ENCODE measurements at places on chromosomes 1 and 21. TPM values are rescaled to one million over a fixed set of nuclear protein-coding genes. Genes with fewer than 3 reads are reported as not detected.

NDUFS2 gene
- total RNA-seq: 105 TPM

TBX19 gene
- total RNA-seq: 0.86 TPM

ADGRB2 gene
- total RNA-seq: 14.2 TPM

RAB7B gene
- total RNA-seq: 4.2 TPM

CFHR4 gene
- total RNA-seq: not detected

IL10 gene
- under 0.01 TPM for total RNA-seq

TXLNA gene
- total RNA-seq: 105 TPM

CLCNKA gene
- total RNA-seq: not detected

RPE65 gene
- total RNA-seq: not detected

S100A14 gene
- total RNA-seq: not detected

QSOX1 gene
- 128 TPM for total RNA-seq

GBP7 gene
- total RNA-seq: not detected

GRCh38 chr1:20409012-20409411 lies 77.0 kb downstream of the CAMK2N1 start:
- no peak for DNase-seq

- DNase-seq: no peak
Measured at GRCh38 chr1:9877962-9878361, 32.1 kb downstream of the CTNNBIP1 start.

GRCh38 chr1:175232335-175232734 lies 39.8 kb upstream of the KIAA0040 start:
- DNase-seq: no peak

- no peak for DNase-seq
Measured at GRCh38 chr1:6152882-6153281, 27.2 kb downstream of the CHD5 start.

DNA sequence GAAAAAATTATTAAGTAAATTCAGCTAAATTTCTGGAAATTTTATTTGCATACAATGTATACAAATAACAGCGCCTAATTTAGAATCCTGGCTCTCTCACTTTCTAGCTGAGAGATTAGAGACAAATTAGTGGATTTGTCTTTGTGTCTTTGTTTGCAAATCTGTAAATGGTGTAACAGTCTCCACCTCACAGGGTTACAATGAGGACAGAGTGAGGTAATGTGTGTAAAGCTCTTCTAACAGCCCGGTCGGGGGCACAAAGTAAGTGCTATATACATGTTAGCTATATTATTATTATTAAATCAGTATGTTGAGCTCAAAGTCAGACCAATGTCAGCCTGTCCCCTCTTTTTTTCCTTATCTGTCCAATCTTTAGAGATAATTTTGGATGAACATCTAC lies 5.0 kb upstream of the ADAMTSL4 start:
- DNase-seq: no peak

- no peak for DNase-seq
Measured at GRCh38 chr21:43269440-43269839, 100.6 kb downstream of the CRYAA start.

DNA sequence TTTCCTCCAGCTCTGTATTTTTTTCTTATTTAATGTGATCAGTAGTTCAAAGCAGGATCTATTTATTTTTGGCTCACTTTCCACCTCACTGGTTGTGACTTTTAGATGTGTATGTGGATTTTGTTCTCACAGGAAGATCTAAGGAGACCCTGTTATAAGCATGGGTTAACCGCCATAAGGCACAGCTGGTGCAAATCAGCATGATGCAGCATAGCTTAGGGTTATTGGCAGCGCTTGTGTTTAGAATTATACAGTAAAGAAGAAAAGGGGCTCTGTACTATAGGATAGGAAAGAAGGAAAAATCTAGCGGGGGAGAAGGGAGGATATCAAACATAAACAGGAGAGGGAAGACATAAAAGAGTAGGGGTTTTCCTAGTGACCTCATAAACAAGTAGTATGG lies 26.9 kb upstream of the RGL1 start:
- no peak for DNase-seq

GRCh38 chr21:45141507-45141906 lies 67.1 kb downstream of the ADARB1 start:
- DNase-seq: no peak

DNA sequence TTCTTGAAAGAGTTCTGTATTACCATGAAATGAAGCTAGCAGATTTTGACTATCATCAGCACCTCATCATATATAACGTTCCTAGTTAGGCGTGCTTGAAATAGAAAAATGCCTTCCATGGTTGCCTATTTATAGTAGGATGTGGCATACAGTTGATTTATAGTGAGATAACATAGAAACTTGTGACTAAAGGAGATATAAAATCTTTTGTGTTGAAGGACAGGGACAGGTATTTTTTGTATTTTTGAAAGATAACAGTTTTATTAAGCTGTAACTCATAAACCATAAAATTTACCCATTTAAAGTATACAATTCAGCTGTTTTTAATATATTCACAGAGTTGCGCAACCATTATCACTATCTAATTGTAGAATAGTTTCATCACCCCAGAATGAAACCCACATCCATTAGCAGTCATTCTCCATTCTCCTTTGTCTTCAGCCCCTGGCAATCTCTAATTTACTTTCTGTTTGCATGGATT lies 19.3 kb downstream of the SPEN start:
- DNase-seq: peak; percentile 65

- DNase-seq: no peak
Measured at GRCh38 chr1:85943945-85944344, 212.6 kb downstream of the COL24A1 start.

- DNase-seq: no peak
Measured at GRCh38 chr1:158286487-158286886, 3.2 kb upstream of the CD1C start.

DNA sequence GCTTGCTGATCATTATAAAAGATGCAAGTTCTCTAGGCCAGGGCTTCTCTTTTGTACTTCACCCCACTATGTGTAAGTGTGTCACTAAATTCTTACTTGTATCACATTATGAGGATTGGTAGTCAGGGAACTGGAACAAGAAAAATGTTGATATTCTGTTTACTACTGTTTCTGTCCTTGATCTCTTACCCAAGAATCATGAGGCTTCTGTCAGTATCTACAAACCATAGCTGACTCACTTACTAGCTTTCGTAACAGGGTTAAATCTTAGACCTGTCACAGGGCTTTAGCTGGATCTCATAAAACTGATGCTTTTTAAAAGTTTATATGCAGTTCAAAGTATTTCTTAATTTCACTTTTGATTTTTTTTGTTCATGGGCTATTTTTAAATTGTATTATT lies 681.2 kb downstream of the PLPP3 start:
- DNase-seq: peak; percentile 96

DNA sequence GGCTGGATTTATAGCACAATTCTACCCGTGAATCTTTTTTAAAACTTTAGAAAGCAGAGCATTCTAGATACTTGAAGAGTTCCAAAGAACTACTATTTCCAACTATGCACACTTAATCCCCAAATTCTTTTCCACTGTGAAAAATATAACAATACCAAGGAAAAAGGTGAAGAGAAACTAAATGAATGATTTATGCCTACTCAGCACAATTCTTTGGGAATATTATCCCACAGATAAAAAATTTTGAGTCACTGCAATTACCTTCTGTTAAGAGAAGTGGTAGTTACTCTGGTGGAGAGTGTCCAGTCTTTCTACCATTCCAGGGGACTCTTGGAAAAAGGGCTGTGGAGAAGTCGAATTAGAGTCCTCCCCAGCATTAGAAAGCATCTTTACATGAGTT lies 39.2 kb downstream of the ERO1B start:
- DNase-seq: no peak

GRCh38 chr1:72184099-72184701 lies 98.1 kb downstream of the NEGR1 start:
- DNase-seq: no peak

DNA sequence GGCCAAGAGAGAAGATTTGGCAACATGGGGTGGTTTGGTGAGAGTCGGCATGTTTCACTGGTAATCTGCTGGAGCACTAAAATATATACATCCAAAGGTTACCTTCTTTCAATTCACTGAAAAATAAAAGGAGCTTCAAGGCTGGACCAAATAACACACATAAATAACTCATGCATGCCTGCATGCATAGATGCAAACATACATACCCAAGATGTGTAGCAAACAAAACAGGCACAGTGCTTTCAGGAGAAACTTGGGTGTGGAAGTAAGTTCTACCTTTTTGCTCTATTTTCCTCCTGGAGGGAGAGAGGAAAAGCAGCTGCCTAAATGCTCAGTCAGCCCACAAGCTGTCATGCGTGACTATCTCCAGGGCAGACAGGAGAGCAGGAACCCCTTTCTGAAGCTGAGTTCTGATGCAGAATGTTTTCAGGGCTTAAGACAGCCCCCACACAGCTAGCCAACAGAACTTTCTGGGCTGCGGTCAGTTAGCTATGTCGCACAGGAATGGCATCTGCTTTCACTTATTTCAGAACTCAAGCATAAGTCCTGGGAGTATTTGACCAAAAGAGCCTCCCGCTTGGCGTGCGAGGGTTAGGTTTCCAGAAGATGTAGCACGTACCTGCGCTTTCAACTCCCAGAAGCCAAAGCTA lies 166.2 kb downstream of the TOMM20 start:
- DNase-seq: peak; percentile 100

DNA sequence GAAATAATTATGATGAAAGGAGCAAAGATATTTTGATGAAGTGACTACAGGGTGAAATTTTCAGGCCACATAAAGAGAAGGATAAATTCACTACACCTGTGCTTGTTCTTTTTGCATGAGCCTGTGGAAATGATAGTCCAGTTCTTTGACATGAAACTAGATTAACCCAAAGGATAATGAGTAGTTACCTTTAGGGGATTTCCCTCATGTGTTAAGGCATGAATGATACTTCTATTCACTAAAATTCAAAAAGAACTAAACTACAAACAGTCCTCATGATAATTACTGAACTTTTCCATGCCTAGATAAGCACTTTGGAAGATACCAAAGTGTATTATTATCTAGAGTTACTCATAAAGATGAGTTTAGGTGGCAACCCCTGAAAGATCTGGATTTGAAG lies 244.3 kb downstream of the PTPRC start:
- DNase-seq: no peak

DNA sequence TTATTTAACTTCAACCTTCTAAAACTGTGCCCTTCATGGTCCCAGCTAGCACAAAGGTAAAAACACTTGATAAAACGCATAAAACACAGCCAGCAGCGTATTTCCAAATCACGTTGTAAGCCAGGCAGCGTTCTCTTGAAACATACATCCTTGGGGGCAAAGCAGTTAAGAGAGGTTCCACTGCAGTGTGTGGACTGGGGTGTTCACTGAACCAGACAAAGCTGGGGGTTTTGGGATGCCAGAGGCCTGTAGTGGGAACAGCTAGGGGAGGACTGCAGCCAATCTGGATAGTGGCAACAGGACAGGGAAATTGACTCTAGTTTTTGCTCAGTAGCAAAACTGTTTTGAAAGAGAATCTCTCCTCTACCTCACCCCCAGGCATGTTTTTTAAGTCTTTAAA lies 21.5 kb upstream of the ATP5PO start:
- no peak for DNase-seq

Data from fibroblast of villous mesenchyme (primary cell).